ENCODE measurements at places on chromosomes 6 and 20.

- DNase-seq: no peak
Observed at GRCh38 chr6:140486450-140487361, 1112.3 kb upstream of the CITED2 start.

DNA sequence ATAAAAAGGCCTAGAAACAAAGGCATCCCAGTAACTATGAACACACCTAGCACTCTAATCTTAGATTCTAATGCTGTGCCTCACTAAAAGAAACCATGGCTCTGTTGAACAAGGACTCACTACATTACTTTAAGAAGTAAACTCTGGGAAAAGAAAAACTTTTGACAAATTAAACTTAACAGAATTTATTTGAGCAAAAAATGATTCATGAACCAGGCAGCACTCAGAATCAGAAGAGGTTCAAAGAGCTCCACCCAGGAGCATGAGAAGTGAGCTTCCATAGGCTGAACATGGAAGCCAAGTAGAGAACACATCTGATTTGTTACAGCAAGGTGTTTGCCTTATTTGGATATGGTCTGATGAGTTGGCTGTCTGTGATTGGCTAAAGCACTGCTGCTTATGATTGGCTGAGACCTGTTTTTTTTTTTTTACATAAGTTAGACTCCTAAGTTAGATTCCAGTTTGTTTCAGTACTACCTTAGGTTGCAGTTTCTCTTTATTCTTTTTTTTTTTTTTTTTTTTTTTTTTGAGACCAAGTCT, 343.6 kb upstream of the SASH1 start:
- no peak for DNase-seq

DNA sequence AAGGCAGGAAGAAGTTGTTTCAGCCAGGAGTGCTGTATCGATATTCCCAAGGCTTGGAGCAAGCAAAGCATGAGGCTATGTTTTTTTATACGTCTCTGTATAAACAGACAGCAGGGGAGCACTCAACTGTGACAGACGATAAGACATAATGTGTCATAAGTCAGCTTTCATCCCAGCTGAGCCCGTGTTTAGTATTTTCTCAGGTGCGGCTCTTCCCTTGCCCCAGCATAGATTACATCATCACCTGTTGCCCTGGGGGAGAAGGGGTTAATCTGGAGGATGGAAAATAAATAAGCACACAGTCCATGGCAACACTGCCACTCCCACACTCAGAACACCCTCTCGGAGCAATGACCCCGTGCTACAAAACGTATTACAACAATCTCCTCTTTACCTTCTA, 22.1 kb upstream of the KCNK5 start:
- no peak for DNase-seq

DNA sequence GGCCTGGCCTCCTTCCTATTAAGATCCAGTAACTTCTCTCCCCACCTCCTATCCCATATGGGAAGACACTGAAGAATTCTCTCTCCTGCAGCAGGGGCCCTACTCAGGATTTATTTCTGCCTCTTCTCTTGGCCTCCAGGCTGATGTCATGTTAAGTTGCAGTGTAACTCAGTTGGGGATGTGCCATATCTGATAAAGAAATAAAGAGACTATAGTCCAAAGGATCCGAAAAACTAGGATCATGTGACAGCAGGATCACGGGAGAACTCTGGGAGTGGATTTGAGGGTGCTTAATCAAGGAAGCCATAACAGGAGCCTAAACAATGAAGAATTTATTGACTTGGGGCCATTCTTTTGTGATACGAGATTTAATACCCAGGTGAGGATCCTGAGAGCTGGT, 38.5 kb upstream of the TGM6 start:
- no peak for DNase-seq

DNA sequence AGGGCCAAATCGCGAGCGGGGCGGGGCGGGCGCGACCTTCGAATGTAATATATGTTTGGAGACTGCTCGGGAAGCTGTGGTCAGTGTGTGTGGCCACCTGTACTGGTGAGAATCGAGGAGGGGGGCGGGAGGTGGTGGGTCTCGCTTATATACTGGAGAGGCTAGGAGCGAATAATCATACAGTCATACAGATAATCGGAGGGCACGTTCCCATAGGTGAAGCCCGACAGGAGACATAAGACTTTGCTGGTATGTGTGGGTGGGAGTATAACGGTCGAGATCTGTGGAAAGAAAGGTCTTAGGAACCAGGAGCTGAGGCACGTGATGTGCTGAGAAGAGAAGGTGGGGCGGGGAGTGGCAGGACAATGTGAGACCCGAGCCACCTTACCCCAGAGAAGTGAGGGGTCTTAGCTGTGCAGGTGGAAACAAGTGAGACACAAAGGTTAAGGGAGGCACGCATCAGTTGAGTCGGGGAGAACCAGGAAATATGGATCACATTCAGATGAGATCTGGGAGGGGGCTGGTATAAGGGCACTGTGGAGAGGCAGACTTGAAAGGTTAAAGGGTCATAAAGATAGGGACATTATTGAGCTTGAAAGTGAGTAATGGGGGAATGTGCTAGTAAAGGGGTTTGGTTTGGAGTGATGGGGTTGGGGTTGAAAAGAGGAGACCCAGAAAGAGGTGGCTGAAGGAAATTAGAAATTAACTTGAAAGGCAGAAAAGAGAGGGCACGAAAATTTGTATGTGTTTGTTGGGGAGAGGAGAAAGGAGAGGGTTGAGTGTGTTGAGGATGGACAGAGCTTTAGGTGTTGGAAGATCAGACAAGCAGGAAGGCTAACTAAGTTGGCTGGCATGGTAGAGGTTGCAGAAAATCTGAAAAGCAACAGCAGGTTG, 589 bp downstream of the RNF5 start:
- DNase-seq: no peak

DNA sequence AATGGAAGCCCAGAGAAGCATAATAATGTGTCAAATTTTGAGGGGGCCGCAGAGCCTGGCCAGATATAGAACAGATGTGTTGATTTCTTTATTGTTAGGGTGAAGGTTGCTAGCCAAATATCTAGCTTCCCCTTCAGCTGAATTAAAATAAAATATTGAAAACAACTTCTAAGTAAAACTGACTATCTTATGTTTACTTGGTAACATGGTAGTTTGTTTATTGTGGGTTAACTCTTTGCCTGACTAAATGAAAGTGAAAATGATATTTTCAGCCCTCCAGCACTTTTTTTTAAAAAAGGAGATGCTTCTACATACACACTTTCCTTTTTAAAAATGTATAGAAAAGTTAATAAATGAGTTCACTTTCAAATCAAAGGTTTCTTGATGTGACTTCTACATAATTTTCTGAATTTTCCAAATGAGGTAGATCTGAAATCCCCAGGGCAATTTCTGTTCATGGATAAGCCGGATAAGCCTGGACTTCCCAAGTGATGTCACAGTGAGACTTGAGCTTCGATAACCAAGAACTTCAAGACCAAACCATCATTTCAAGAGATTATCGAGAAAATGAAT, 172.1 kb upstream of the OLIG3 start:
- DNase-seq: no peak

GRCh38 chr6:116476002-116476678, 15.0 kb downstream of the CALHM6 start:
- peak; percentile 54 for DNase-seq

GRCh38 chr20:63491635-63492230, 7.2 kb downstream of the EEF1A2 start:
- DNase-seq: no peak

GRCh38 chr6:98833307-98834059, 891 bp upstream of the POU3F2 start:
- DNase-seq: no peak

DNA sequence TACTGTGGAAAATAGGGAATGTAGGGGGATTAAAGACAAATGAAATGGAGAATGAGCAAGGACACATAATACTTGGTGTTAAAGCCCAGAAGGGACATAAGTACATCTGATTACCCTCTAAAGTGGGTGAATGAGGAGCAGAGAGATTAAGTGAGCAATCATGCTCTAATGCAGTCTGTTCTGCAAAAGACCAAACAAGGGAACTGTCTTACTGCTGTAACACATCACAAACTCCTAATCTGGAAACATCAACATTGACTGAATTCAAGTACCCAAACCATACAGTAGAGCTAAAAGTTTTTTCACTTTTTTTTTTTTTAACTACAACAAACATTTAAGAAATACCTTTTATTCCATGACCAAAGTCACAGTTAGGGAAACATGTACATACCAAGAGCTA, 19.3 kb upstream of the SLC17A4 start:
- DNase-seq: no peak

- no peak for DNase-seq
Observed at GRCh38 chr6:80988286-80988685, 764.2 kb downstream of the TENT5A start.

DNA sequence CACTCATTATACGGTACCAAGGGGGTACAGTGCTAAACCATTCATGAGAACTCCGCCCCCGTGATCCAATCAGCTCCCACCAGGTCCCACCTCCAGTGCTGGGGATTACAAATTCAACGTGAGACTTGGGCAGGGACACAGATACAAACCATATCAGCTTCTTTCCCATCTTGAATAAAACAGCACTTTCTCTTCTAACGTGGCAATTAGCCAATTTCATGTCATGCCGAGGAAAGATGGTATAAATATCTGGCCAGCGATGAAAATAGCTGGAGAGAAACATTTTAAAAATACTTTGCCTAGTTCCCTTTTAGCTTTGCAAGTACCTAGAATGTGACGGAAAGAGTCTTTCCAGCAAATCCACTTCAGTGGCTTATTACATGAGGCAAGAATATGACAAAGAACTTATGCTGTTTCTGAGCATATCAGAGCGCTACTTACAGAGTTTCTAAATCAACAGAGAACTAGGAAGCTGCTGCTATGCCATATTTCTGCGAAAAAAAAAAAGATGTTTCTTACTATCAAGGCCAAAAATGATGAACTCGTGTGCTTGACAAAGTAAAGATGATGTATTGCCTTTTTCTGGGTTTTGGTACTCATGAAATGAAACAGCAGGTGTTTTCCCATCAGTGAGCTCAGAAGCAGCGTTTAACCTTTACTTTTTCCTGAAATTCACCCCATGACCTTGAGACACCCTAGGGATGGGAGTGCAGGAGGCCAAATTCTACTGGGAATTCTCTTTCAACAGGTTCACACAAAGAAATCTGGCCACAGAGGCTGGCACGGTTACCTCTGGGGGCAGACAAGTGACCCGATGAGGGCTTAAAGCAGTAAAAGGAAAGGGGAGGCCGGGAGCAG, 37.9 kb downstream of the AGPAT4 start:
- DNase-seq: no peak

- DNase-seq: no peak
Observed at GRCh38 chr6:17212546-17213371, 68.4 kb upstream of the RBM24 start.

- no peak for DNase-seq
Observed at GRCh38 chr6:162408826-162409535, 318.6 kb downstream of the PRKN start.

DNA sequence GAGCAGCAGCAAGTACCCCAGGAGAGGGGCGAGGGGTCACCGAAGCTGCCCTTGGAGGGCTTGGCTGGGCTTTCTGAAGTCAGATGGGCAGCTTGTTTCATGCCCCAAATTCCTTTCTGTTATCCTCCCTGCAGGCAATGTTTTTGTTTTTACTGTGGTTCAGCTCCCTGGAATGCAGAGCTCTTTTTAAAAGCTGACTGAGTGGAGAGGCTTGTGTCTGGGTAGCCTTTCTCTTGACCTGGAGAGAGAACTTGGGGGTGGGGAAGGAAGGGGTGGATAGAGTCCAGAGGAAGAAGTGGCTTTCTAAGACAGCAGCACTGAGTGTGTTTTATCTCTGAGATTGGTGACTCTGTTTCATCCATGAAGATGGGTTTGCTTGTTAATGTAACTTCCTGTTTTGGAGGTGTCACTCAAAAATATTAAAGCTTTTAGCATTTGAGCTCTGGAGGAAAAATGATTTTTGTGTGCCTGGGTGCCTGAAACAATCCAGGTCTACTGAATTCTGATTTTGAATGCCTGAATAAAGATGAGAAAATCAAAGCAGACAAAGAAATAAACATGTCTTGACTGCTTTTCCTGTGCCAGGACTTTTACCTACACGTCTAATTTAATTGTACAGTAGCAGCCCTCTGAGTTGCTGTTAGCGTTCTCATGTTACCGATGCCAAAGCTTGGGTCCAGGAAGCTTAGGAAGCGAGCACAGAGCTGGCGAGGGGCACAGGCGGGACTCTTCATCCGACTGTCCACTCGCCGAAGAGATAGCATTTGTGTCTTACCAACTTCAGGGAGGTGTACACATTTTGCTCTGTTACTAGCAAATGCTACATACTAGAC, 78.2 kb upstream of the EEF1E1 start:
- DNase-seq: no peak

- DNase-seq: no peak
Observed at GRCh38 chr6:169212436-169212835, 41.2 kb downstream of the THBS2 start.

GRCh38 chr20:44610313-44610962, 28.1 kb downstream of the PKIG start:
- no peak for DNase-seq

DNA sequence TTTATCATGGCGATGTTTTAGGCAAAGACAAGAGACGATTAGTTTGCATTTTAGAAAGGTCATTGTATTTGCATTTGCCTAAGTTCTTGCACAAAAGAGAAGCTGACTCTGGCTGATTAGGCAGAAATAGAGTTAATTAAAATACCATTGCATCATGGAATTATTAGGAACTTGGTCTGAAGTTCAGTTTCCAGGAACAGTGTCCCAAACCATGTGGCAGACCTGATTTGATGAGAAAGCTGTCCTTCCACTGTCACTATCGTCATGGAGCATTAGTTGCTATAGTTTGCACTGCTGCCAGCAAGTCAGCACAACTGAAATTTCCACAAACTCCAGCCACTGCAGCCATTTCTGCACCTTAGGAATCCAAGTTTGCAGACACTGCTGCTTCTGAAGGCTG, 24.3 kb upstream of the MCUR1 start:
- no peak for DNase-seq

DNA sequence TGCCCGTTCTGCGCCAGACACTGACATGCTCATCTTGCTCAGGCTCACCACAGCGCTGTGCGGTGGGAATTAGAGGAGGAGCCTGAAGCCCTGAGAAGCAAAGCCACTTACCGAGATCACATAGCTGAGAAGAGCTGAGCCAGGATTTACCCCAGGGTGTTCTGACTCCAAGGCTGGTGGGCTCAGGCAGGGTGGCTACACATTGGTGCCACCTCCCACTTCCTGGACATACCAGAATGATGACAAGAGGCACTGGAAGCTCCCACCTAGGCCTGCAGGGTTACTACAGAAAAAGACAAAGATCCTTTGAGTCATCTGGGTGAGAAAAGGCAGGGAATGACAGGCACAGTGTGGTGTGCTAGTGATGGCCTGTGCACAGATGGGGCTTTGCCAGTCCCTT, 24.4 kb upstream of the FKBP1A start:
- no peak for DNase-seq

GRCh38 chr6:4447639-4448330, 312.4 kb upstream of the ECI2 start:
- DNase-seq: no peak
